ENCODE measurements at places on chromosomes 1 and 21.

- DNase-seq = no peak
These were observed 1.0 kb downstream of the APOBEC4 start for GRCh38 chr1:183652107-183652506.

DNA sequence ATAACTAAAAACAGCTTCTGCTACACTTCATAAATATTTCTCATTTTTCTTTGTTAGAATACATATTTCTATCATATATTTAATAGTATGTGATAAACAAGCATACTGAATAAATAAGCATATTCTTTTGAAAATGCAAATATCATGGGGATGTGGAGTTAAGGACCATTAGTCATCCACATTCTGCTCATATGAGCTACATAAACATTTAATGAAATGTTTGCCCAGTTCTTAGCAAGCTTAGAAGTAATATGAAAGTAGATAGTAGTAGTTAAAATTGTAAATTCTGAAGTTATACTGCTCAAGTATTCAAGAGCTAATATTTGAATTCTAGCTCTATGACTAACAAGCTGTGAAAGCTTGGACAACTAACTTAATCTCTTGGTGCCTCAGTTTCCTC, 10.1 kb upstream of the GORAB start:
- no peak for DNase-seq

DNA sequence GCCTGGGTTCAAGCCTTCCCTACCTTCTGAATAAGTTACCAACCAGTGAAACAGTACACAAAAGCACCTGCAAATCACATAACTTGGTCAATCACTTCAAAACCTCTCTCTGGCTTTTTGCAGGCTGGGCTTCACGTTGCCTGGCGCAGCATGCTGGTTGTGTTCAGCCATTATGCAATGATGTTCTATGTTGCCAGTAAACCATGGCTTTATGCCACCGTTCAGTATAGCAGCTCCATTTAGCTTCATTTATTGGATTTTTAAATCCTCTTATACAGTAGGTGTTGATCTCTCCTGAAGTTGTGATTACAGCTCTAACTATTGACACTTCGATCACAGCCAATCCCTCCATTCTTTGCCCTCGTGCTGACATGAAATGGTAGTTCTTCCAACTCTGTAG, 233.6 kb upstream of the PTBP2 start:
- no peak for DNase-seq

GRCh38 chr1:216587715-216588114, 135.5 kb downstream of the ESRRG start:
- no peak for DNase-seq

GRCh38 chr1:64581135-64581842, 111.4 kb downstream of the CACHD1 start:
- no peak for DNase-seq

DNA sequence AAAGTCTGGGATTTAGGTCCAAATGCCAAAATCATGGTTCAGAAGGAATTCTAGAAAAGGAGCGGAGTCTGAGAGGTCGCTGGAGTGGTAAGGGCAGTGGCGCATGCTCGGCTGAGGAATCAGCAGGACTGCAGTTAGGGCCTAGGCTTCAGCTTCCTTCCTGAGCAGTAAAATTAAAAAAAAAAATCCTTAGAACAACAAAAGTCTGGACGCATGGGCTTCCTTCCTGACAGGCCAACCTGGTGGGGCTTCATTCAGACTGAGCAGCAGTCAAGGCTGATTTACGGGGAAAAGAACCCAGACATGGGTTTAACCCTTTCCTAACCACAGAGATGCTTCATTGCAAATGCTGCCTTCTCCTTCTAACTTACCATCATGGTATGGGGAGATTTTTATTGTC, 17.1 kb downstream of the RNF220 start:
- no peak for DNase-seq

DNA sequence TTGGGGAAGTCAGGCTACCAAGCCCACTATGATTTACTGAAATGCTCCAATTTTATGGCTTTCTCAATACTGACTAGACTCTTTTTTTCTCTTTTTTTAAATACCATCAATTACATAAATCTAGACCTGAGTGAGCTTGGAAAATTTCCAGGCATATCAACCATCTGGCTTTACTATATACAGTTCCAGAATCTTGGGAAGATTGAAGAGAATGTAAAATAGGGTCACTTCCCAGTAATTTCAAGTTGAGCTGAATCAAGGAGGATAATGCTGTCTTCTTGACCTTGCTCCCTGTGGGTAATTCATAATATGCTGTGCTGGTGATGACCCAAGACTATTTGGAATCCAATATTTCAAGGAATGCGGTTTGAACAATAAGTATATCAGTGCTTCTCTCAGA, 108.1 kb downstream of the MAP3K21 start:
- no peak for DNase-seq

- no peak for DNase-seq
These were observed 69.4 kb downstream of the ALG14 start for GRCh38 chr1:95003433-95003738.

DNA sequence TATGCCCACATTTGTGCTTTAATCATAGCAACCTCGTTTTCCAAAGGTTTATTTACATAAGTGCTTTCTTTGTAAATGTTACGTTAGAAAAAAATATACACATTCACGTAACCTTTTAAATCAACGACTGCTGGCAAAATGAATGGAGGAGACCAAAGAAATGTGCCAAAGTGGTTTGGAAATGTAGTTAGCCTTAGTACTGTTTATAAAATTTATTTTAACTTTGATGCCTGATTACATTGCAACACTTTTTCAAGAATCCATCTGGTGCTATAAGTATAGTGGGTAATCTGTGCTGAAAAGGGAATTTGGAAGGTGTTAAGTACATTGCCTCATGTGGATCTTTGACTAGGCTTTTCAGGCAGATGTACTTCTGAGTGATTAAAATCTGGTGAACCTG, 108.9 kb downstream of the IFI44 start:
- no peak for DNase-seq
